WTC11 (cell line): ENCODE measurements at places on chromosomes 3 and 15.

DNA sequence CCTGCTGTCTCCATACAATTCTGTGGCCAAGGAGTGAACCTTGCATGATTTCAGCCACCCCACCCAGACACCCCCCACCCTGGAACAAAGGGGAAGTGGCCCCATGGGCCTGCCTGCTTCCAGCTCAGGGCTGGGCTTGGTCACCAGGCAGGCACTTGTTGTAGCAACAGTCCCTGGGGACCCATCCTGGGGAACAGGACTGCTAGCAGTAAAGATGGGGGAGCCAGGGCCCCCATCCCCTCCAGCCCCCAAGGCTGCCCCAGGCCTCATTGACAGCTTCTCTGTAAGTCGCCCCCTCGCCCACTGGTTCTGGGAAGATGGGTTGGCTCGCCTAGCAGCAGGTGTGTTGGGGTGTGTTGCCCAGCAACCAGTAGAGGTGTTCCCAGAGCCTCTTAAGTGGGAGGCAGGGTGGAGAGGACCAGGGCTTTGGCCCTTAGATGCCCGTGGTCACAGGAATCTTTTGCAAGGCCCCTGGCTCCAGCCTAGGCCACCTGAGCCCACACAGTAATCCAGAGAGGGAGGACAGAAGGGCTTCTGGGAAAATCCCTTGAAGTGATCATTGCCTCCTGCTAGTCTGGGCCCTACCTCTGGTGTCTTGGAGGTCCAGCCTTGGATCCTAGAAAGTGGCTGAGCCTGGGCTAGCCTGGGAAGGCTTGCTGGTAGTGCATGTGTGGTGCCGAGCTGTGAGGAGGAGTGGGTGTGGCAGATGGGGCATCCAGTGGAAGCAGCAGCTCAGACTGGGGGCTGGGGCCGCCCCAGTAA, 48.9 kb downstream of the CYP11A1 start:
- DNase-seq, result no peak

- DNase-seq, result no peak
These were observed 354.9 kb downstream of the EPHB1 start for GRCh38 chr3:135149707-135150681.

DNA sequence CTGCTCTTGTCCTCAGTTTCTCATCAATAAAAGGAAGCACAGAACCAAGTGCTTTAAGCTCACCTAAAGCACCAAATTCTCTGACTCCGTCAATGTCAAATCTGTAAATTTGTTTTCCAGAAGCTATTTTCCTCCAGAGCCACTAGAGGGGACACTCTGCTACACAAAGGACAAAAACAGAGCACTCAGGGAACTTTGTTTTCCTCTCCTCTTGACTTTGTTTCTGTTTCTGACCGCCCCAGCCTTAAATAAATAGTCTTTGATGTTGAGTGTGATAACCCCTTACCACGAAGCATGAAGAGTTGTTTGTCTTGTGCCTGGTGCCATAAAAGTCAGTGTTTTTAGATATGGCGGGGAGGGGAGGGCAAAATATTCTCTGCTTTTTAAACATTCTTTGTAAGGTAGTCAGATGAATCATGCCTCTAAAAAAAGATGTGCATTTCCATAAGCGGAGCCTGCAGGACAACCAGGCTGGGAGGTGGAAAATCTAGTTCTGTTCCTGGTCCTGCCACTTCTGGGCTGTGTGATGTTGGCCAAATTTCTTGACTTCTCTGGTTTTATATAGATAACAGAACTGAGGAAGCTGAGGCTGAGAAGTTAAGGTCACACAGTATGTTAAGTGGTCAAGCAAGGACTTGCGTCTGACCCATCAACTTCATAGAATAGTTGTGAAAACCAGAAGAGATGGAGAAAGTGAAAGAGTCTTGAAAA, 7.3 kb upstream of the ZBTB38 start:
- no peak for DNase-seq

- DNase-seq, result peak; percentile 33
These were observed 120.1 kb downstream of the ANP32A start for GRCh38 chr15:68700455-68701123.

DNA sequence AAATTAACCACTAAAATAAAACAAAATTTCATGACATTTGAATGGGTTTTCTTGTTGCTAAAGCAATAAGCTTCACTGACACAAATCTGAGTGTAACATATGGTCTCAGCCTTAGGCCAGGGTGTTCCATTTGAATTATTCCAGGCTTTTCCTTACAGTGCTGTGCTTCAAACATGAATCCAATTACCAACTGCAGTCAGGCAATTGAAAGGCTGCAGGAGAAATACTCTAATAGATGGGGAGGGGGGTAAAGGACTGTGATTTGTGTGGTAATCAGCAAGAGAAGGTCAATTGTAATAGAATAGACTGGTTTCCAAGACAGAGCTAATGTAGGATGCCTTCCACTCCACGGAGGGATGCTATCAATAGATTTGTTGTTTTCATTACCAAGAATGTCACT, 466.7 kb downstream of the C3orf38 start:
- no peak for DNase-seq

DNA sequence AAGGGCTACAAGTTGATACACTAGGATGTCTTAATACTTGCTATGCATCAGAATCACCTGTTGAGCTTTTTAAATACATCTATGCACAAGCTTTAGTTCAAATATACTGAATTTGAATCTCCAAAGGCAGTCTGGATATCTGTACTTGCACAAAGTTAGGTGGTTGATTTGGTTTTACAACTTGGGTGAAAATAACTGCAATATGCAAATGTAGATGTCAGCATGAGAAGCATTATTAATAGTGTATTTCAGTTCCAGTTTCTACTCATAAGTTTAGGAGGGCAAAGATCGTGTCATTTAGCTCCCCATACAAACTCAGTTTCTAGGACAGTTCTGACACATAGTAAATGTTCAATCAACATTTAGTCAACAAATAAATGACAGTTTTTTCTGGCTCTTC, 25.6 kb downstream of the IQCB1 start:
- DNase-seq, result no peak

DNA sequence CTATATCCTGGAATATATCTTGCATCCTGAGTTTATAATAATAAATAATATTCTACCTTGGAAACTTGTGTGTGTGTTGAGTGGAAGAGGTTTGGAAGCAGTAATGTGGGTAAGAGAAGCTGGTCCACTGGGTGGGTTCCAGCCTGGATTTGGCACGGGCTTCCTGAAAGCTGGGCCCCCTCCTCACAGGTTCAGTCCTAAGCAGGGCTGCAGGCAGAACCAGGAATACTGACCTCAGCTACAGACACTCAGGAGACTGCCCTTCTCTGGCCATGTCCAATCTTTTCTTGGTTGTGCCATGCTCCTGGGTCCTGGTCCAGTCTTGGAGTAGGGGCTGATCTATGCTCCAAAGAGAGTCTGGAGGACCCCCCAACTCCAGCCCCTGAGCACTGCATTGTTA, 4.5 kb downstream of the MYD88 start:
- no peak for DNase-seq

DNA sequence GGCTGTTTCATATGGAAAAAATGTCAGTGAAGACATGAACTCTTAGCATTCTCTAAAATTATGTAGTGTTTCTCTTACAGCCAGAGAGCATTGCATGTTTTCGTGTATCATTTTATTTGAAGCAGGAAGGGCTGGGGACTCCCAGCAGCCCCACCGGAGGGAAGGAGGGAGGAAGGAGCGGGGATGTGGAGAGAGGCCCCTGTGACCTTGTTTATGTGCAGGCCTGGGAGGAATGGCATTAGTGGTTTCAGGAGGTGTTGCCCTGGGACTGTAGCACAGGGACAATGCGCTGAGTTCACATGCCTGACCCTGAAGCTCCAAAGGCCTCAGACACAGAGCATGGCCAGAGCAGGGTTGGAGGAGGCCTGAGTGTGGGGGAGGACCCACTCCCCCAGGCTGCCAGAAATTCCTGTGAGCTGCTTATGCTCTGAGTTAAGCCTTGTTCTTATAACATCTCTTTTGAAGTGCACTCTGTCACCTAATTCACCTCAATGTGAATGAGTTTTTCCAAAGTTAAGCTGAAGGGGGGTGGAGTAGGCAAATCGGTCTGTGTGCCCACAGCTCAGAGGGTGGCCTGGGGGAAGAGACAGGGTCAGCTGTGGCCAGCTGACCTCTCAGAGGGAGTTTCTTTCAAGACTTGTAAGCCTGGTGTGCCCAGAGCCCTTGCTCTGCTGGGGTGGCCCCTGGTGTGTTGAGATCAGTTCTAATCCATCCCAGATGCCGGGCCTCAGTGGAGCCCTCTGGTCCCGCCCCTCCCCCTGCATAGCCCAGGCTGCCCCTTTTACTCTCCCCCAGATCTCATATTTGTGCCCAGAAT, 3.9 kb upstream of the RNU6-1 start:
- DNase-seq, result no peak

GRCh38 chr15:32802286-32802936, 84.6 kb downstream of the GREM1 start:
- DNase-seq, result no peak

GRCh38 chr3:170947018-170947769, 38.8 kb upstream of the EIF5A2 start:
- DNase-seq, result no peak

GRCh38 chr15:60966316-60966715, 262.8 kb downstream of the RORA start:
- DNase-seq, result no peak

GRCh38 chr15:42286445-42287029, 13.3 kb upstream of the TMEM87A start:
- DNase-seq, result no peak

DNA sequence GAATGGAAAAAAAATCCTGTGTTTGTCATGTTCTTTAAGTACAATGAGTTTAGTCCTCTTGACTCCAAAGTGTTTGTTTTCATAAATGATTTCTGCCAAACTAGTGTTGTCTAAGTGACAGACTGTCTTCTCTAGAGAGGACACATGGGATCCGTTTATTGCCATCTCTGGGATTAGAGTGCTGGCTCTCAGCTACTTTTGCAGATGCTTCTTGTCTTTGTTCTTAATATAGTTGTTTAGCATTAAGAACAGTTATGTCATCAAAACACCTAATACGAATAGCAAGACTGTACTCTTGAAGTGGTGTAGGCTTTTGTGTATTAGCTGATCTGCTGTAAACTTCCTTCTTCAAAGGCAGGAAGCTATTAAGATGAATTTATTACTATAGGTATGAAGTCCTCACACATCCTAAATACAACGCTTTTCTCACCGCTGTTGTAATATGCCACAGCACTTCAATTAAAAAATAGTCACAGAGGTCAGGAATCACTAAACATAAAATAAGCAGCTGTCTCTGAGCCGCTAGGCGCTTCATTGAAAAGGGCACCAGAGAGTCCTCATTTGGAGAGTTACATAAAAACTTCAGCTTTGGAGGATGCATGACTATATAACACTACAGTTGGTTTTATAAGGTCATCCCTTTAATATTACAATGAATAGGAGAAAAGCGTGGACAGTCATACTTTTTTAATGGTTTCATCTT, 128.3 kb upstream of the ZNF385D start:
- no peak for DNase-seq

DNA sequence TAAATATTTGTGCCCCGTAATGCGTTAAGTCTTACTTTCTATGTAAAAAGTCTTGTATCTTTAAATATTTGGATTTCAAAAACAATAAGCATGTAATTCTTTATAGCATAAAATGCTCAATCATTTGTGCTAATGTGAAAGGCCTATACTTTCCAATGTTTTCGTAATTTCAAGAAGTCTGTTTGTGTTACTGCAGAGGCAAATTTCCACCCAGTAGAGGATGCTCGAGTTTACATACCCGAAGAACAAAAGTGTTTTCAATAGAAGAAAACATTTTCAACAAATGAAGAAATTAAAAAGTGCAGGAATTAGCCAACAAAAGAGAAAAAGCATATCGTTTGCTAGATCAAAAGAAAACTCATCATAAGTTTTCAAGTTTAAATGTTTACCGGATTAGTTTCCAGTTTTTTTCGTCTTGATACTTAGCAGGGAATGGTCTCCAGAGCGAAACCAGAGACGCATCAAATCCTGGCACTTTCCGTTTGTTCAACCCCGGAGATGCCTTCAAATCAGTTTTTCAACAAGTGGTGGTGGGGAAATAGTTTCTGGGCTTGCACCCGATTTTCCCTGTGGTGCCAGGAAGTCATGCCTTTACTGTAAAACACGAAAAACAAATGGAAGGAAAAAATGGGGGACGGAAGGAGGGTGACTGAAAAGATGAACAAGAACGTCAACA, 1.0 kb downstream of the CGGBP1 start:
- no peak for DNase-seq

DNA sequence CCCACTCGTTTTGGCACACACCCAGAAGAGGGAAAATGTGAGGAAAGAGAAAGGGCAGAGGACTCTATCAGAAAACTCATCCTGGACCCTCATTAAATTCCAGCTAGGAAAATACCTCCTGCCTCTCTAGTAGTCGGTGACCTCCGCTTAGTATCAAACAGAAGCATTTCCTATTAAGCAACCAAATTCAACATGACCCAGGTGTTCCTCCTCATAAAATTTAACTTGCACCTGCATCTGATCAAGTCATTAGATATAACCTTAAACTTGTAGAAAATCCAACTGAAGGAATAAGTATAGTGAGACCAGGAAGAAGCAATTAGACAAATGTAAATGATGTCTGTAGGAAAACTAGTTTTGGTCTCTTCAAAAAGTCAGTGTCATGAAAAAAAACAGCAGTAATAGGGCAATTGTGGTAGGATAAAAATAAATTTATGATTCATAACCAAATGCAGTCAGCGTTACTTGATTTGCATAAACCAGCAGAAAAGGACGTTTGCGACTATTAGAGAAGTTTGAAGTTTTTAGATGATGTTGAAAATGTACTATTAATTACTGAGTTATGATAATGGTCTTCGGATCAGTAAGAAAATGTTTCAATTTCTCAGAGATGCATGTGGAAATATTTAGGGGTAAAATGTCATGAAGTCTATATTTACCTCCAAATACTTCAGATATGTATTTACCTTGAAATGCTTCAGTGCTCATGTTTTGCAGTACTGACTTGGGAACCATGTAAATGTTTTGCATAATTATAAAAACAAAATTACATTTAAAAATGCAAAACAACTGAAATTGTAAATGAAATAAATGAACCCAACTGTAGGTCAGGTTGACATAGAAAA, 44.6 kb downstream of the LDHAL6B start:
- no peak for DNase-seq

- DNase-seq, result no peak
These were observed 441.5 kb upstream of the ARHGEF26 start for GRCh38 chr3:153679714-153680113.

GRCh38 chr15:76299786-76300185, 11.5 kb downstream of the ETFA start:
- DNase-seq, result no peak

GRCh38 chr3:38755130-38755529, 60.9 kb downstream of the SCN10A start:
- DNase-seq, result no peak

- DNase-seq, result no peak
These were observed 87.5 kb downstream of the PIK3CB start for GRCh38 chr3:138747225-138747624.

- no peak for DNase-seq
These were observed 508.6 kb upstream of the SUCLG2 start for GRCh38 chr3:68163062-68163461.

- no peak for DNase-seq
These were observed 336.1 kb downstream of the ARRDC4 start for GRCh38 chr15:98296653-98297052.

DNA sequence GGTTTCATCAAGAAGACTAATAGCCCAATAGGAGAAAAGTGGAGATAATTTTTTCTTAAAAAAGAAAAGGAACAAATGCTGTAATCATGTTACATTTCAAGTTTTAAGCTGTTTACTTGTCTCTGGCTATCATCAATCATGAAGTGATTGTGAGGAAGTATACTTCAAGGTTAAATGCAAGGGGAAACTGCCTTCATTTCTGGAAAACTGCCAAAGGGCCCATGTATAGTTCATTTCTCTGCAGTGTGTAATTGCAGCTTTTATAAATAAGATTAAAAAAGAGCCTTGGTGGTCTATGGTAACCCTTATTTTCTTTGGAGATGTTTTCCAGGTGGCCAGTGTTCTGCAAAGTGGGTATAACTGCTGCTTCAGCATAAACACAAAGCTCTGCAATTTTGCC, 101.9 kb downstream of the GRM7 start:
- no peak for DNase-seq
